Hematopoietic multipotent progenitor cell (in vitro differentiated cells): ENCODE measurements at places on chromosomes 11 and 22.

- DNase-seq: no peak
These were observed 8.3 kb downstream of the ST3GAL4 start for GRCh38 chr11:126363706-126364248.

GRCh38 chr11:94658386-94658785 is 91.2 kb downstream of the PIWIL4 start:
- no peak for DNase-seq

- DNase-seq: no peak
These were observed 1403.0 kb downstream of the BRD1 start for GRCh38 chr22:48424661-48425060.

DNA sequence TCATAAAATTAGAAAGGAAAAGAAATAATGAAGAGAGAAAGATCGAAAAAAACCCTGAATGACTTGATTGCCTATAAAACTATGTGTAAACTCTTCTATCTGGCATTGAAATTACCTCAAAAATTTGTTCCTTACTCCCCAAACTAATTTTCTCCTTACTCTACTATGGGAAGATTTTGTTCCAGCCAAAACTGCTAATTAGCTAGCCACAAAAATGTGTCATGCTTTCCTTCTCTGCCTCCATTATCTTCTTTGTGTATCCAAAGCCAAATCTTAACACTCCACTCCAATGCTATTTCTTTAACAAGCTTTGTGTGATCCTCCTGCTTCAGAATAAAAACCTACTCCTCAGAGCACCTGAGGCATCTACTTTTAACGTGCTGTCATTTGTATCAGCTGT is 831.2 kb downstream of the METTL15 start:
- no peak for DNase-seq

GRCh38 chr22:33240888-33241475 is 182.8 kb upstream of the SYN3 start:
- no peak for DNase-seq

- DNase-seq: peak; percentile 88
These were observed 35.1 kb downstream of the TP53I11 start for GRCh38 chr11:44915621-44916020.

GRCh38 chr11:11446967-11447366 is 93.9 kb upstream of the CSNK2A3 start:
- DNase-seq: no peak

DNA sequence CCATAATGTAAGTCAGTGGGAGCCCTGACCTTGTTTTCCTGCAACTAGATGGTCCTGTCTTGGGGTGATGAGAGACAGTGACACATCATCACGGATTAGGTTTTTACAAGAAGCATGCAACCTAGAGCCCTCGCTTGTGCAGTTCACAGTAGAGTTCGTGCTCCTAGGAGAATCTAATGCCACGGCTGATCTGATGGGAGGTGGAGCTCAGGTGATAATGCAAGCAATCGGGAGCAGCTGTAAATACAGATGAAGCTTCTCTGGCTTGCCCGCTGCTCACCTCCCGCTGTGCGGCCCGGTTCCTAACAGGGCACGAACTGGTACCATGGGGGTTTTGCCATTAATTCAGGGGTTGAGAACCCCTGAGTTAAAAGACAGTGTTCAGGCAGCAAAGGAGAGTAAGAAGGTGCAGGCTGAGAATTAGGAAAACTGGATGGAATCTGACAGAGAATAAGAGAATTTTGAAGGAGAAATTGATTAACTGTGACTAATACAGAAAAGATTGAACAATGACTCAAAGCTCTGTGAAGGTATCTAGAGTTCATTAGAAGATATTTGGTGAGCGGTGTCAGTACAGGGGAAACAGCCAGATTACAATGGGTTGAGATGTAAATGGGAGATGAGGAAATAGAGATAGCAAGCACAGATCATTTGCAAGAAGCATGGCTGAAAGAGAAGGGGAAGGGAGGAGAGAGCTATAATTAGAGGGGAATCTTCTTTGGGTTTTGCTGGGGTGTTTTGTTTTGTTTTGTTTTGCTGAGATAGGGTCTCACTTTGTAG is 21.0 kb downstream of the WEE1 start:
- DNase-seq: no peak

DNA sequence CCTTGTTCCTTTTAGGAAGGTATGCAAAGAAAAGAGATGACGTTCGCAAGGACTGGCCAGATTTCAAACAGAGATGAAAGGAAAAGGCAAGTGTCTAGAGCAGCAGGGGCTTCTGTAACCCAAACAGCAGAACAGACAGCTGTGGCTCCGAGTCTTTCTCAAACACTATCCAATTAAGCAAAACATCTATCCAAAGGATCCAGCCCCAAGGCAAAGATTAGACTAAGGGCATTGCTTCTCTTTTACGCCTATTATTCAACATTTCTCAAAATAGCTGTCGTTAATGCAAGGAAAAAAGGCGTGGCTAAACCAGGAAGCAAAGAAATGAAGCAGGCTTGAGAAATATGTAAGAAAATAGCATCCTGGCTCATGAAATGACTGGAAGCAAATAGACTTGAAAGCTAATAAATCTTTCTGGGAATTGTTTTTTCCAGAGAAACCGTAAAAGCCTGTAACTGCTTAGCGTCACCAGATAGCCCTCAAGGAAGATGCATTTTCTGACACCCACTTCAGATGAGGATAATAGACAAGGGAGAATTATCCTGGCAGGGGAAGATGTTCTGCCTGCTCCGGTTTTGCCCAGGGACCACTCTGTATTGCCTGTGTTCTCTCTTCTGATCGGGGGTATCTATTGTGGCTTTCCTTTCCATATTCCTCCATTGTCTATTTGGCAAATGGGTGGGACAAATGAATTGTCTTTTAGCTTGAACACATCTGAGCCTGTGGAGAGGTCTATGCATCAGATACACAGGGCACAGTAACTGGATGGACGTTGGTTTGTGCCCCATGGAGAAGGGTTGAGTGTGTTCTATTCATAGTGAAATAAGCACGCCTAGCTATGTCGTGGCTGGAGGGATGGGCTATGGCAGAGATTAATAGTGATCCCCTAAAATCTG is 20.2 kb downstream of the C11orf96 start:
- no peak for DNase-seq

DNA sequence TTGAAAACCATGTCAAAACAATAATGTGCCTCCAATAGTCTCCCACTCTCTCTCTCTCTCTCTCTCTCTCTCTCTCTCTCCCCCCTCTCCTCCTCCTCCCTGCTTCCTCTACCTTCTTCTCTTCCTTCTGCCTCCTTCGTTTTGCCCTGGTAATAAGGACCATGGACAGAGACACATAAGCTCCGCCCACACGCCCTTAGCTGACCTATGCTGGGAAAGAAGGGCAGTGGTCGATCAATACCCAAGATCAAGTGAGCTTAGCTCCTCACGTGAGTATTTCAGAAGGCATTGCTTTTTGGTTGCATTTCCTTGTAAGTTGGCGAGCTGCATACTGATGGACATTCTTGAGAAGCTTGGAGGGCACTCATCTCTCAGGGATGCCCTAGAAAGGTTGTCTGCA is 194.8 kb downstream of the MIAT start:
- no peak for DNase-seq

DNA sequence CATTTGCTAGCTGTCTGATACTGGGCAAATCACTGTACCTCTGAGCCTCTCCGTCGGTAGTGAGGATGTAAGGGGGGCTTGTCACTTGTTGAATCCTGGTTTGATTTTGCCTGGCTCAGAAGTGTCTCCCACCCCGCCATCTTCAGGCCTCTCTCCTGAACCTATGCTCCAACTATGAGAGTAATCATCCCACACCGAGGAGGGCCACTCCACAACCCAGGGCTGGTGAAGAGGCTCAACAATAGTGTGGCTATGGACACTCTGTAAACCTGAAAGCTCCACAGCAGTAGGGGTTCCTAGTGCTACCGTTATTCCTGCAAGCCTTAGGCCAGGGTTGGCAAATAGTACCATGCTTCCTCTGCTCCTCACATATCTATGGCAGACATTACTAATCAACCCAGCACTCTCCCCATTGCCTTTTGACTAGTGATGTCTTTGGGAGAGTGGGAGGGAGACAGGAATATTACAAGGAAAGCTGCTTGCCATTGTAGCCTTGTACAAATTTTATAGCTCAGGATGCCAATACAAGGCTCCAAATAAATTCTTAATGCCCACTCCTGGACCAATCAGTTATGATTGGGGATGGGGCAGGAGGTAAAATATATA is 134.0 kb upstream of the TEAD1 start:
- DNase-seq: no peak

DNA sequence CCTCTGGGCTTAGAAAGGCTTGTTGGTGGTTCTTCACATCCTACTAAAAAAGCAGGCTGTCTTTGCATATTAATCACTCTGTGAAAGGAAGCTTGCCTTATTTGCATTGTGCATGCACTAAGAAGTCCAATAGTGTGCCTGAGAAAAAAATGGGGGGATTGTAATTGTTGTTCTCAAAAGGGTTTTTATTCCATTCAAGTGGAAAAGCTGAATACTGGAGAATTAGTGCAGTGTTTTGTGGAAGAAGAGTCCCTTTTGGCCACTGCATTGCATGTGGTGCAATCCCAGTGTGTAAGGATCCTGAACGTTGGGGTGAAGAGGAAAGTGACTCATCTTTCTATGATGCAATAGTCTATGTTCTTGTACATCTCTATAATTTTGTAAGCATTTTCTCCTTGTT is 16.5 kb downstream of the NCAM1 start:
- DNase-seq: no peak

- no peak for DNase-seq
These were observed 161.8 kb downstream of the IGLL1 start for GRCh38 chr22:23418159-23418788.

DNA sequence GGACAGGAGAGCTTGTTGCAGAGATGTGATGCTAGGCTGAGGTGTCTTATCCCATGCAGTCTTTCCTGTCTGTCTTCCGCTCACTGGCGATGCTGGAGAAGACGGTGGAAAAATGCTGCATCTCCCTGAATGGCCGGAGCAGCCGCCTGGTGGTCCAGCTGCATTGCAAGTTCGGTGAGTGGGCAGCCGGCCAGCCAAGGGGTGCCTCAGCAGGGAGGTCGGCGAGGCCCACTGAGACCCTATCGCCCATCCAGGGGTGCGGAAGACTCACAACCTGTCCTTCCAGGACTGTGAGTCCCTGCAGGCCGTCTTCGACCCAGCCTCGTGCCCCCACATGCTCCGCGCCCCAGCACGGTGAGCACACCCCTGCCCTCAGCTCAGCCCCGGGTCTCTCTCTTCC is 1.7 kb downstream of the RAD9A start:
- no peak for DNase-seq

GRCh38 chr22:43009444-43009843 is 5.5 kb downstream of the PACSIN2 start:
- DNase-seq: no peak

GRCh38 chr11:37456746-37457145 is 858.7 kb upstream of the RAG2 start:
- no peak for DNase-seq

DNA sequence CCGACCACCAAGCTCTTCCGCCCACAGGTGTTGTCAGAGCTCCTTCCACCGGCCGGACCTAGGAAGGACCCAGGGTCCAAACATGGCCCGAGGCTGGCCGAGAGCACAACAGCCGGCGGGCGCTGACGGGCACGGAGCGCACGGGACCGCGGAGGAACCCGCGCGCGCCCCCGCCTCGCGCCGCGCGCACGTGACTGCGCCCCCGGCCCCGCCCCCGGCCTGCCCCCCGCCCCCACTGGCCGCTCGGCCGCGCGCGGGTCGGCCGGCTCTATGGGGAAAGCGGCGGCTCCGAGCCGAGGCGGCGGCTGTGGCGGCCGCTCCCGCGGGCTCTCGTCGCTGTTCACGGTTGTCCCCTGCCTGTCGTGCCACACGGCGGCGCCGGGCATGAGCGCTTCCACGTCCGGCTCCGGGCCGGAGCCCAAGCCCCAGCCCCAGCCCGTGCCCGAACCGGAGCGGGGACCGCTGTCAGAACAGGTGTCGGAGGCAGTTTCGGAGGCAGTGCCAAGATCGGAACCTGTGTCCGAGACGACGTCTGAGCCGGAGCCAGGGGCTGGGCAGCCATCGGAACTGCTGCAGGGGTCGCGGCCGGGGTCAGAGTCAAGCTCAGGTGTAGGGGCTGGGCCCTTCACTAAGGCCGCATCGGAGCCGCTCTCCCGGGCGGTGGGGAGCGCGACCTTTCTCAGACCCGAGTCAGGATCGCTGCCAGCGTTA is at the start of gene OSBP2:
TSS of gene OSBP2 (plus strand) at position 235 of the 711 bp plus-strand sequence. CDS start at position 271, 36 bp downstream.
- peak; percentile 46 for DNase-seq

DNA sequence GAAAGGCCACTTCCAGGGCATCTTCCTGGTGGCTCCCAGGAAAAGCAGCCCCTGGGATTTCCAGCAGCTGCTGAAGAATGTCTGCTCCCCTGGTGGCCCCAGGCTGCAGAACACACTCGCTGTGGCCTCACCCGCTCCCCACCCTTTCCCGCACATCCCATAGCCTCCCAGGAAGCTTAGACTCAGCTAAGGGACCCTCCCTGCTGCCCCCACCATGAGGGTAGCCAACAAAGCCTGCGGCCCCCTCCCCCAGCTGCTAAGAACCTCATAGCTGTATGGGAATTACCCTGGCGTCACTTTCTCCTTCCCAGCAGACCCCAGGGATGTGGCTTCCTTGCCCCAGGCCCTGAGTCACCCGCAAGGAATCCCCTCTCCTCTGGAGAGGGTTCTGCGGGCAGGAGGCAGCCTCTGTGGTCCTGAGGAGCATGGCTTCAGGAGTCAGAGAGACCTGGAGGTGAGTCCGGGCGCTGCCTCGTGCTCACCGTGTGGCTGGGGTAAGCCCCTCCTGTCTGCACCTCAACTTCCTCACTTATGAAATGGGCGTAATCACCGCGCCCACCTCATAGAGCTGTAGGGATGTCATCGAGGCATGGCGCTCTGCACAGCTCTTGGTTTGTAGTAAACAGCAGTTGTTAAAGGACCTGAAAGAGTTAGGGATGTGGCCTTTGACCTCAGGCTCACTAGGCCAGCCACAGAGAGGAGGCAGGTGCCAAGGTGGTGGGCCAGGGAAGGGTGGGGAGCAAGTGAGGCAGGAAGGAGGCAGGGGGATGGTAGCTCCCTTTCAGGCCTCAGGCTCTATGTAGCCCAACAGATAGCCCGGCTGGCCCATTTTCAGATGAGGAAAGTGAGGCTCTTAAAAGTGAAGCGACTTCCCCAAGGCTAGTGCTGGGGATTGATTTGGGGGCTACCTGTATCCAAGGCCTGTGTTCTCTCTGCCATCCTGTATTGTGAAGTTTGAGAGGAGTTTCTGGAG is 71.2 kb downstream of the LRRC32 start:
- no peak for DNase-seq

DNA sequence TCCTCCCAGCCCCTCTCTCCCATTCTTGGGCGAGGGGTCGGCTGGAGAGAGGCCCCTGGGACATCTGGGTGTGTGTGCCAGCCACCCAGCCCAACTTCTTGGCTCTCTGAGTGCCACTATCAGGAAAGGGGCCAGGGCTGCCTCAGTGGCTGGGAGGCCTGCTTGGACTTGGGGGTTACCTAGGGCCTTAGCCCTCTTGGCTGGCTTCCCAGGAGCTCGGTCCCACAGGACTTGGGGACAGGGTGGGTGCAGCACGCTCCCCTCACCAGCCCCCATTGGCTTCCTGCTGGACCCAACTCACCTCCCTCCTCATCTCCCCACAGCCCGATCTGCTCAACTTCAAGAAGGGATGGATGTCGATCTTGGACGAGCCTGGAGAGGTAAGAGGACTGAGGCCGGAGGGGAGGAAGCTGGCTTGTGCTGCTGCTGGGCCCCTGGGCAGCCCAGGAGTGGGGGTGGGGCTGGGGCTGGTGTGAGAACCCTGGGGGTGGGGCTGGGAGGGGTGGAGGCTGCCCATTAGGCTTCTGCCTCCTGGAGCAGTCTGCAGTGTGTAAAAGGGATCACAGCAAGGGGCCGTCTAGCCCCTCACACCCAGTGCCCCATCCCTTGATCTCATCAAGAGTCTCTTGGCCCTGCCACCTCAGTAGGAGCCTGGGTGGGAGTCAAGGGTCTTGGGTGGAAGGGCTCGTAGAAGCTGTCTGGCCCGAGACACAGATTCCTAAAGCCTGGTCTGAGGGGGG is 54.8 kb downstream of the TRIOBP start:
- no peak for DNase-seq

- peak; percentile 28 for DNase-seq
These were observed 55.0 kb upstream of the DEPDC7 start for GRCh38 chr11:32960553-32961164.
